NCI-H1417 treated with DMSO at 0.1 percent for 48 hours (cell line): ENCODE measurements at places on chromosomes 2 and 18.
A peak's percentile ranks its signal among the peaks of the same experiment; 100 is the strongest.

GRCh38 chr2:199535445-199536177 lies 77.9 kb upstream of the SATB2 start:
- DNase-seq: no peak

DNA sequence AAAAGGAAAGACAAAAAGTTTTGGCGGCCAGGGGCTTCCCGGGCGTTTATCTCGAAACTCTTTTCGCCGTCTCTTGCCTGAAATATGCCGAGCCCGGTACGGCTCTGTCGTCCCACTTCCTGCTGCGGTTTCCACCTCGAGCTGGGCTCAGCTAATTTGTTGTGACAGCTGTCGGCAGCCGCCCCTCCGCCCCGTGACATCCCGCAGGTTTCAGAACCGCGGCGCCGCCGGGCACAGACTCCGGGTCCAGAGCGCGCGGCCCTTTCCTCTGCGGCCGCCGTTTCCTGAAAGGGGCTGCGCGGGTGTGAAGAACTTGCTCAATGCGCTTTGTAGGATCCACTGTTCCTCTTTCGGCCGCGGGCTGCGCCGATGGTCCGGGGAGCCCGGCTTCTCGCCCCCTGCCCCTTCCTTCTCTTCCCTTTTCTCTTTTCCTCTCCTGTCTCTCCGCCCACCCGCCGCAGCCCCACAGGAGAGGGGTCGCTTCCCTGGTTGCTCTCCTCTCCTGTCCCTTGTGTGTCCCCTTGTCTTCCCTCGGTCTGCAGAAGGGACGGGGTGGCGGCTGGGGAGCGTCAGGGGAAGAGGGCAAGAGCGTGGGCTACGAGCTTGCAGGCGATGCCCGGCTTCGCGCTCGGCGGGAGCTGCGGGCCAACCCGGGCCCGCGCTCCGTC lies 648 bp downstream of the ARID5A start:
- no peak for DNase-seq

DNA sequence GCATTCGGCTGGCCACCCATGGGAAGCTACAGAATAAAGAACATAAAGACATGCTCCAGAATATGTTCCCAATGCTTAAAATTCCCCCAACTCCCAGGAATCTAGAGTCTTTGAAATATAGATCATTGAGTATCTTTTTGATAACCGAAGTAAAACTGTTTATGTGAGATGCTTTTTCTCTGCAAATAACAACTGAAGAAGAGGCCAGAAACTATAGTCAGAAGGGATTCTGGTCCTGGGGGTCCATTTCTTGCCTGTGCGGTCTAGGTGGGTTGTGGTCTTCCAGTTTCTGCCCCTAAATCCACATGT lies 30.6 kb upstream of the SLC66A3 start:
- DNase-seq: no peak

- no peak for DNase-seq
Measured at GRCh38 chr18:74579496-74580065, 18.1 kb upstream of the ZNF407 start.

DNA sequence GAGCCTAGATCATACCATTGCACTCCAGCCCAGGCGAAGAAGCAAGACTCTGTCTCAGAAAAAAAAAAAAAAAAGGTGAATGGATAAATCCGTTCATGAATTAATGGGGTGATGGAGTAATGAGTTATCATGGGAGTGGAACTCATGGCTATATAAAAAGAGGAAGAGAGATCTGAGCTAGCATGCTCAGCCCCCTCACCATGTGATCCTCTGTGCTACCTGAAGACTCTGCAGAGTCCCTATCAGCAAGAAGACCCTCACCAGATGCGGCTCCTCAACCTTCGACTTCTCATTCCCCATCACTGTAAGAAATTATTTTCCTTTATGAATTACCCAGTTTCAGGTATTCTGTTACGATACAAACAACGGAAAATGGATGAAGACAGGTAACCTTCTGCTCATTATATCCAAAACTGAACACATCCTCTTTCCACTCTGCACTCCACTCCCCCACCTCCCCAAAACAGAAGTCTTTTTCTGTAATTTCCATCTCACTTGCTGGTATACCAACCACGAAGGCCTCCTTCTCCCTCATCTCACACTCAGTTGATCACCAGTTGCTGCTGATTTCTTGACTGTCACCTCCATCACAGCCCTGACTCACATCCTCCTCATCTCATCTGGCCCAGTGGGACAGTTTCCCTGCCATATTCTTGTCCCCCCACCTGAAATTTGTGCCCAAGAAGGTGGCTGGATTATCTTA lies 8.8 kb downstream of the RETREG2 start:
- no peak for DNase-seq

DNA sequence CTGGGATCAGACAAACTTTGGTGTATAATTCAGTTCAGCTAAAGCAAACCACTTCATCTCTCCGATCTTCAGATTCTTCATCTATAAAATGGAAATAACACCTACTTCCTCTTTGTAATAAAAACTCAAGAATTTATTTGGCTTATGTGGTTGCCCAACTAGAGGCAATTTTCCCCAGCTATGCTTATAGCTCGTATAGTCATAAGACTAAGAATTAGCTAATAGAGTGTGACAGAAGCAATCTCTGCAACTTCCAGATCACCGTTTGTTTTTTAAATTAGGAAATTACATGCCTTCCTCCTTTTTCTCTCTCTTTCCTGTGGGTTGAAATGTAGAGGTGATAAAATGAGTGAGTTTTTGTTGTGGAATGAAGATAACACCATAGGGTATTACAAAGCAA lies 35.3 kb upstream of the KCNF1 start:
- no peak for DNase-seq

GRCh38 chr2:39991298-39991697 lies 212.2 kb upstream of the THUMPD2 start:
- no peak for DNase-seq

- peak; percentile 2 for DNase-seq
Measured at GRCh38 chr2:238970553-238971081, 122.7 kb downstream of the TWIST2 start.

- DNase-seq: no peak
Measured at GRCh38 chr2:29241955-29242565, 126.8 kb downstream of the CLIP4 start.

DNA sequence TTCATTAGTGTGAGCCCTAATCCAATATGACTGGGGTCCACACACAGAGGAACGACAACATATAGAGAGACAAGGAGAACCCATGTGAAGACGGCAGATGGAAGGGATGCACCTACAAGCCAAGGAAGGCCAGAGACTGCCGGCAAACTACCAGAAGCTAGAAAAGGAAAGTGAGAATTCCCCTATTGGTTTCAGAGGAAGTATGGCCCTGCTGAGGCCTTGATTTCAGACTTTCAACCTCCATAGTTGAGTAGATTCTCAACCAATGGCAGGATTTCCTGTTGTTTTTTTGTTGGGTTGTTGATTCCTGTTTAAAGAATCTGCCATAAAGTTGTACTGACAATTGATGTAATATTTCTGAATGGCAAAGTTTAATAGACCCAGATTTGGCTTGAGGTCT lies 241.5 kb downstream of the SATB2 start:
- DNase-seq: no peak

DNA sequence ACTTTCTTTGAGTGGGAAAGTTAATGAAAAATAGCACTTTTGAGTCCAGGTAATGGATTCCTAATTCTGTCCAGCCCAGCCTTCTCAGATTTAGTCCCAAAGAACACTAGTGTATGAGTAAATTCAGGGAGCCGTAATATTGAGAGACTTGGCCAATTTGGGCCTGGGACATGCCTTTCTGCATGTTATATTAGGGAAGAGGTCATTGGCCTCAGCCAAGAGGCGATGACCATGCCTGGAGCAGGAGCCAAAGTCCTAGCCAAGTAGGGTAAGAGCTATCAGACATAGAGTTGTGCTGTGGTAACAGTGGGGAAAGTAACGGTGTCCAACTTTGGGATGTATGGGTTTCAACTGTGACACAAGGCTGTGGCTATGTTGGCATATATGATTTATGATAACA lies 336.5 kb upstream of the ZNF804A start:
- no peak for DNase-seq

- no peak for DNase-seq
Measured at GRCh38 chr18:13211534-13211933, 7.0 kb upstream of the LDLRAD4 start.

DNA sequence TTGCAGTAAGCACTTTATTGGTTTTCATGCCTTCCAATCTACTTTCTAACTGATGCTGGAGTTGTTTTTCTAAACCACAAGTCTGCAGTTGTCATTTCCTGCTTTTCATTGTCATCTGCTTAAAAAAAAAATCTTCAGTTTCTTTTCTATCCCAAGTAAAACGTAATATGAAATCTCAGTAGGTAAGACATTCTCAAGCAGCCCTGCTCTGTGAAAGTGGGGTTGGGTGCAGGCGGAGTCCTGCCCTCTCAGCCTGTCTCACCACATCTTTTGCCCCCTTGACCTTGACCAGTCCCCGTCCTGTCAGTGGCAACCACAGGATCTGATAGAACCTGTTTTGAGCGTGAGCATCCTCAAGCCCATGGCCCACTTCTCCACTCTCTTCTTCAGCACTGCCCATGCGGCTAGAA lies 80.0 kb upstream of the CPO start:
- no peak for DNase-seq

DNA sequence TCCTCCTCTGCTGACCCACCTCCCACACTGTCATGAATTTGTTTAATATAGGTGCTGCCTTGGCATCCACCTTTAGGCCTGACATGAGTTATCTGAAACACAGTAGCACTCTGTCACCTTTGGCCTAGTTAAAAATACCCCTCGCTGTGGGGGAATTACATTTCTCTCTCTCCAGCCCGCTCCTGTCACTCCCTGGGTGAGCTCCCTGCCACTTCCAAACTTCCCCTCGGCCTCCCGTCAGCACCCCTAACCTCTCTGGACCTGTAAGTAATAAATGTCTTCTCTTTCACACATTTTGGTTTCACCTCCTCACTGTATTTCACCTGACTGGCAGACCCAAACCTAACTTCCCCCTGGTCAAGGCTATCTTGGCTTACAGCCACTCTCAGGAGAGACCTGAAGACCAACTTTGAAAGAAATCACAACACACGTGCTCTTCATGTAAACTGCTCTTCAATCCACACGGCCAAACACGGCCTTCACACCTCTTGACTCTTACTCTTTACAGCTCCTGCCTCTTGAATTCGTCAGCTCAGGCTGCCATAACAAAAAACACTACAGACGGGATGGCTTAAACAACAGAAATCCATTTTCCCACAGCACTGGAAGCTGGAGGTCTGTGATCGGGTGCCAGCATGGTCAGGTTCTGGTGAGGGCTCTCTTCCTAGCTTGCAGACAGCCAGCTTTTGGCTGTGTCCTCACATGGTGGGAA lies 28.3 kb downstream of the REEP1 start:
- no peak for DNase-seq

- DNase-seq: no peak
Measured at GRCh38 chr2:130842770-130843169, 6.1 kb downstream of the ARHGEF4 start.

DNA sequence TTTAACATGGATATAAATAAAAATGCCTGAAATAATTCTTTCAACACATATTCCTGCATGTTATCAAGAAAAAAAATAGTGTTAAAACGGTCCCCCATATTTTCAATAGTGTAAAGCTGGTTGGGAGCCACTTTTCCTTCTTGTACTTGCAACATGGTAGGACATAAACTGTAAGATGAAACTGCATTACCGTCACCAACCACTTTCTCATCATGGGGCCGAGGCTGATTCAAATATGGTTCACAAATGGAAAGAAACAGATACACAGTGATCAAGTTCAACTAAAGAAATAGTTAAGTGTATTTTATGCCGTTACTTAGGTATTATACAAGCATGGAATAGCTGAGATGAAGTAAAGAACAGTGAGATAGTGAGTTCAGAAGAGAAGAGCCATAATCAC lies 360.7 kb downstream of the ZEB2 start:
- no peak for DNase-seq

DNA sequence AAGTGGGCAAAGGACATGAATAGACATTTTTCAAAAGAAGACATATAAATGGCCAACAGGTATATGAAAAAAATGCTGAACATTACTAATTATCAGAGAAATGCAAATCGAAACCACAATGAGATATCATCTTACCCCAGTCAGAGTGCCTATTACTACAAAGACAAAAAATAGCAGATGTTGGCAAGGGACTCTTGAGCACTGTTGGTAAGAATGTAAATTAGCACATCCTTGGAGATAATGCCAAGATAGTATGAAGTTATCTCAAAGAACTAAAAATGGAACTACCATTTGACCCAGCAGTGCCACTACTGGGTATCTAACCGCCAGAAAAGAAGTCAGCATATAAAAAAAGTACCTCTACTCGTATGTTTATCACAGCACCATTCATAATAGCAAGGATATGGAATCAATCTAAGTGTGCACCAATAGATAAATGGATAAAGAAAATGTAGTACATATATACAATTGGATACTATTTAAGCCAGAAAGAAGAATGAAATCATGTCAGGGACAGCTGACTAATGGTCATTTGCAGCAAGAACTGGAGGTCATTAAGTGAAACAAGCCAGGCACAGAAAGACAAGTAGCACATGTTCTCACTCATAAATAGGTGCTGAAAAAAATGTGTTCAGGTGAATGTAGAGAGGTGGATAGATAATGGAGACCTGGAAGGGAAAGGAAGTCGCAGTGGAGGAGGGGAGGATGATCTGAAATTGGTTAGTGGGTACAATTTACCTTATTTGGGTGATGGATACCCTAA lies 141.7 kb upstream of the B3GNT2 start:
- no peak for DNase-seq

- DNase-seq: no peak
Measured at GRCh38 chr2:207779523-207779922, 9.8 kb upstream of the FZD5 start.

- DNase-seq: no peak
Measured at GRCh38 chr2:234849678-234850077, 102.1 kb upstream of the SH3BP4 start.

- DNase-seq: no peak
Measured at GRCh38 chr2:30484995-30485394, 37.9 kb downstream of the LCLAT1 start.

DNA sequence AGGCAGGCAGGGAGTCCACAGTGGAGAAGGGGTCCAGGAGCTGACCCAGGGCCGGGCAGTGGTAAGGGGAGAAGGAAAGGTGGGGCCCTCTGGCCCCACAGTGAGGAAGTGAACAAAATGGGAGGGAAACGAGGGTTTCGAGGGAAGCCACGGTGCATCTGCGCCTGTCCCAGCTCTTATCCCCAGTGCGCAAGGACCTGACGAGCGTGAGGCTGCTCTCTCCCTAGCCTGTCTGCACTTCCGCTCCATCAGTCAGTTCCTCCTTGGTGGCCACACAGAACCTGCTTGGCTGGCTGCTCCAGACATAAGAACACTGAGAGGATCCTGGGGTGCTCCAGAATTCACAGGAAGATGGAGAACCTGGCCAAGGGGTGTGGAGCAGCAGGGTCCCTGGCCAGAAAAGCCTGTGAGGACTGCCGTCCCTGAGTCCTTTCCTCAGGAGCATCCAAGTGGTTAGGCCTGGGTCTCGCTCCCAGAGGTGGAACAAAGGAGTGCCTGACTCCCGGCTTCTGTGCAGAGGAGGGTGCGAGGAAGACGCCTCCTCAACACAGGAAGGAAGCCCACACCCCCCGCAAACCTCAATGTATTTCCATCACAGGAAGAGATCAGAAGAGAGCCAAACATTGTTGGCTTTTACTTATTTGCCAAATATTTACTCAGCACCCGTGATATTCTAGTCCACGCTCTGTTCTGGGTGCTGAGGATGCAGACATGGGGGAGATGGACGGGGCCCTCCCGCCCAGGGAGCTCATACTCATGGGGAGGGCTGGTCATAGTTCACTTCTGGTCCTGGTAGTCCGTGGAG lies 43.7 kb upstream of the SEMA4C start:
- no peak for DNase-seq
